ENCODE measurements at places on chromosomes 1 and 21.

GRCh38 chr1:205285381-205286101 lies 36.0 kb downstream of the NUAK2 start:
- DNase-seq: peak; percentile 54

DNA sequence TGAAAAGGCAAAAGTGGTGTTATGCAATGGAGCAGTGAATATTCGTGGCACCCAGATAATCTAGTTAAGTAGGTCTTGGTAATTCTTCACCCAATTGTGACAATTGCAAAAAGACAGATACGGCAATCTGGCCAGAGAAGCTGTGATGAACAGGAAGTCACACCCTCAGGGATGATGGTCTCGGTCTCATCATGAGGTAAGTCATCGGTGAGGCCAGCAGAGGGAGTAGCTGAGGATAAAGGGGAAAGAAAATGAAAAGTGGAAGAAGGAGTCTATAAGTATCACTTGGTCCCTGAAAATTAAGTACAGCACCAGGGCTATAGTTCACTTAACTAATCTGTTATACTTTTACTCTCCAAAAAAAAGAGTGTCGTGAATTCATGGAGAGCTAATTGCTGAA lies 258.8 kb upstream of the NCAM2 start:
- DNase-seq: no peak

GRCh38 chr21:36914244-36915013 lies 52.0 kb downstream of the HLCS start:
- no peak for DNase-seq

- DNase-seq: no peak
These were observed 159.7 kb upstream of the DSCAM start for GRCh38 chr21:41006636-41007035.

- no peak for DNase-seq
These were observed 341.3 kb downstream of the DSCAM start for GRCh38 chr21:40505681-40506080.

DNA sequence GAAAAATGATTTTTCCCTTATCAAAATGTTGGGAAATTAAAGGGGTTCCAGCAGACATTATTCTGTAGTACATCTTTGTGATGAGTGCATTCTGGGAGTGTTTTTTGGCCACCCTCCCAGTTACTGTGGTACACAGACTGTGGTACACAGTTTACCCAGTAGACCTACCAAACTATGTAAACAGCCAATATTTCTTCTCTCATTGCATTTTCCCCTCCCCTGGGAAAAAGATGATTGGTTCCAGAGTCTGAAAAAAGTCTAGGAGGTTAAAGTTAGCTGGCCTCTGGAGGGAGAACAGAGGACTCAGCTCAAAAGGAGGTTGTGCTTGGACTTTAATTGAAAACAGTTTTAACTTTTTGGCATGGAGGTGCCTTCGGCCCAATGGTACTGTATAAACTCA lies 42.5 kb downstream of the PGM1 start:
- DNase-seq: no peak

GRCh38 chr1:248821101-248821500 lies 4.6 kb downstream of the SH3BP5L start:
- DNase-seq: no peak

DNA sequence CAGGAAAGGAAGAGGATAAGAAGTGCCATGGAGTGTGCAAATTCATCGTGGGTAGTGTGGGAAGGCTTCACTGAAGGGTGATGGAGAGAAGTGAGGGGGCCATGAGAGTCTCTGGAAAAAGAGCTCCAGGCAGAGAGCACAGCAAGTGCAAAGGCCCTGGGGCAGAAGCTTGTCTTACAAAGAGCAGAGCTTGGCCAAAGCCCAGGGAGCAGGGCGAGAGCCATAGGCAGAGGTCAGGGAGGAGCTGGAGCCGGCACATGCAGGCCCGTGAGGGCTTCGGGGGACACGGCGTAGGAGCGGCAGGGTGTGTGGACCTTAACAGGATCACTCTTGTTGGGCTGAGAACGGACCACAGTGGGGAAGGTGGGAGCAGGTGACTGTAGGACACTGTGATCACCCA lies 83.7 kb upstream of the EDN2 start:
- DNase-seq: no peak

GRCh38 chr1:231383159-231383860 lies 38.8 kb downstream of the EGLN1 start:
- DNase-seq: no peak

DNA sequence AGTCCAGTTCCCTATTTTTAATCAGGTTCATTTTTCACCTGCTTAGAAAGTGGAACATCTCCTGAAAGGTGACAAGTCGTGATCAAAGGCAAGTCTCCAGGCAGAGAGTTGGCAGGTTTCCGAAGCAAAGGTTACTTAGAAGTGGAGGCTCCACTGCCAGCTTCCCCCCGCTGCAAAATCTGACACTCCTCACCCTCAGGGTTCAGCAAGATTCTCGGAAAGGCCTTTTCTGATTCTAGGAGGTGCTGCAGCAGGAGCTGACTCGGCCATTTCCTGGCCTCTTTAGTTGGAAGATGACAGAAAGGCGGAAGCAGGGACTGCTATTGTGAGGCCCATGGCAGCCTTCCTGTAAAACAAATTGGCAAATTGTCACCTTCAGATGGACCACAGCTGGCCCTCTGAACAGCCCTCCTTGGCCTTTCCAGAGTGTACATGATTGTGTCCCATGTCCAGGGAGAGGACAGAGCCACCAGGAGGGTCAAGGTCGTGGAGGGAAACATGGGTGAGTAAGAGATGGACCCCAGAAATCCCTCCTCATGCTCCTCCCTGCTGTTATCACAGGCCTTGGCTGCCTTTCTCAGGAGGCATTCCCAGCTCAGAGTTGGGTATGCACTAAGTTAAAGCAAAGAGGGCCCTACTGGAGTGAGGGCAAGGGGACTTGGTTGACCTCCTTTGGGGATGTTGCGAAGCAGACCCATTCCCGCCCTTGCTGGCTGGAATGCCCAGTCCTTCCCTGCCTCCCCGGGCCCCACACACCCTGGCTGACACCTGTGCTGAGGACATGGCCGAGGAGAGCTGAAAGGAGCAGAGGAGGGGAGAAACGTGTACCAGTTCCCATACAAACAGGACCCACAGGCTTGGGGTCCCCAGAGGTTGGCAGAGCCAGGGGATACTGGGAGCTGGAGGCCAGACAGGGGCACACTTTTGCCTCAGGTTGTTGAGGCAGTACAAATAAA lies 115.5 kb upstream of the IRF2BP2 start:
- DNase-seq: no peak

DNA sequence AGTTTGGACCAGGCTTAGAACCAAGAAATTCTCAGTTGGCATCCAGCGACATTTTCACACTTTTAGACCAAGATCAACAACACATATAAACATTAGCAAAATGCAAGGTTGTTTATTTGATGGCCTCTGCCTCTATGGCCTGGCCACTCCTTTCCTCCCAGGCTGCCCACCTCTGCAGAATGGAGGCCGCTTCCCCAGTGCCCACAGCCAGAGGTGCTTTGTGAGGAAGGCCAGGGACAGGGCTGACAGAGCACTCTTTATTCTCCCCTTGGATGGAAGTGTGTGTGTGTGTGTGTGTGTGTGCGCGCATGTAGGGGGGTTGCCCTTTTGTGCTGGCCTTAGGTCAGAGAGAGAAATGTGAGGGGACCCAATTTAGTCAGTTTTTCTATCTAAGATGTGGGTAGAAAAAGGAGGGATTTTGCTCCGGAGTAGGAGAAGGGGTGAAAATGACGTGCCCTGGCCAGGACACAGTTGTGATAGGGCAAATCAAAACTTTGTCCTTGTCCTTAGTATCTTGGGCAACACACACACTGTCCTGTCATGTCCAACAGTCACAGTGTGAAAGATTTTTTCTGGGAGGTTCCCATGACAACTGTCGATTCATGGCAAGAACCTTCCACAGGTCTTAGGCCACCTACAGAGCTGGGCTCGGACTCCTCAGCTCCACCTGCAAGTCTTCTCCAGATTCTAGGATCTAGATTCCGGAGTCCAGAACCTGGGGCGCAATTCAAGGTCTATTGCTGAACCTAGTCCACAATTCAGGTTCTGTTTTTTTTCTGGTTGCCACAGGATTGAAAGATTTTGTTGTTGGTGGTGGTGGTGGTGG lies 104.9 kb upstream of the SLC2A1 start:
- no peak for DNase-seq

DNA sequence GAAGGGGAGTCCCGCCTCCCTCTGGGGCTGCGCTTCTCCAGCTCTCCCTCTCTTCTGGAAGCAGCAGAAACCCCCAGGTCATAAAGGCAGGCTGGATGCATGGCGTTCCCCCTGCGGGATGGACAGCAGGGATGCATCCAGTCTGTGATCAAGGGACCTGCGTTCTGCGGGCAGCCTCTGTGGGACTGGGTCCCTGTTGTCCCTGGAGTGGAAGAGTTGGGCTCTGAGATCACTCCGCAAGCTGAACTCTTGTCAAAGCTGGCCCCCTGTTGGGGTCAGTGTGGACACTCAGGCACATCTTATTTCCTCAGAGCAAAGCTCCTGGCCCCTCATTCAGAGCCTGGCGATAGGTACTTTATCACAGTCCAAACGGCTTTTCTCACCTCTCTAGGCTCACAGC lies 341.2 kb downstream of the PTPRU start:
- DNase-seq: no peak

- no peak for DNase-seq
These were observed 23.7 kb upstream of the PEX19 start for GRCh38 chr1:160308451-160309184.

GRCh38 chr1:55232448-55233144 lies 17.4 kb upstream of the USP24 start:
- no peak for DNase-seq

DNA sequence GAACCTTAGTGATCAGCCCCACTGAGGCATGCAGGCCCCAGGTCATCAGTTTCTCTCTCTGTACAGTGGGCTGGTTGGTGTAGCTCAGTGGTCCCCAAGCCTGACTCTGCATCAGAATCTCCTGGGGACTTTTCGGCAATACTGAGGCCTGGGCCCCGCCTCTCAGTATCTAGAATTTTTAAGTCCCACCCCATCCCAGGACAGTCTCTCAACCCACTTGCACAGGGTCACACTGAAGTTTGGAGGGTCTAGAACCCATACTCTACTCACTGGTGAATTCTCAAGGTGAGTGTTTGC lies 216.4 kb downstream of the MATN1 start:
- DNase-seq: no peak

GRCh38 chr1:216422821-216423520 lies at the start of gene USH2A:
Gene USH2A (minus strand): TSS chr1:216423448. CDS start chr1:216422336, 1,112 bp downstream.
- DNase-seq: no peak

- DNase-seq: no peak
These were observed 1.2 kb downstream of the CAMSAP2 start for GRCh38 chr1:200739702-200740570.

- no peak for DNase-seq
These were observed 73.9 kb upstream of the USP24 start for GRCh38 chr1:55289042-55289441.

DNA sequence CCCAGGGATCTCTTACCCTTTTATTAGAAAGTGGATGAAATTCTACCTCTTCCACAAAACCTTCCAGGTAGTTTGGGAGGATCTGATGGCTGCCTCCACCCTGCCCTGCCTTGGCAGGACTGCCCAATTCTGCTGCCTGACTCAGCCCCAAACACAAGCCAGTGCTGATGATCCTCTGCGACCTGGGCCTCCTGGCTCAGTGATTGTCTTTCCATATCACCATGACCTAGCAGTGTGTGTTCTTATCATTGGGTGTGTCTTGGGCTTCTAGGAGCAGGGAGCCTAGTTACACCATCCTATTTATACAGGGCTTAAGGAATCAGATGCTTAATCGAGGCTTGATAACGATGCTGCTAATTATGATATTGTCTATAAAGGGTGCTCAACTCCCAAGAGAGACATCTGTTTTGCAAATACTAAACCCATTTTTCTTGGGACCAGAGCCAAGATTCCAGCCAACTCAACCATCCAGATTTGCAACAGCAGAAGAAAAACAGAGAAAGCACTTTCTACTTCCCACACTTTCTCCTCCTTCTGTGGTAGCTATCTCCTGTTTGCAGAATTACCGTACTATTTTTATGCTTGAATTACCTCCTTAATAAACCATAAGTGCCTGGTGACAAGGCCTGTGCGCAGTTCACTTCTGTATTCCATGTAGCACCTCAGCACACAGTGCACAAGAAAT lies 36.5 kb upstream of the KIF21B start:
- no peak for DNase-seq

GRCh38 chr1:16374266-16374665 lies 7.2 kb downstream of the SZRD1 start:
- no peak for DNase-seq

DNA sequence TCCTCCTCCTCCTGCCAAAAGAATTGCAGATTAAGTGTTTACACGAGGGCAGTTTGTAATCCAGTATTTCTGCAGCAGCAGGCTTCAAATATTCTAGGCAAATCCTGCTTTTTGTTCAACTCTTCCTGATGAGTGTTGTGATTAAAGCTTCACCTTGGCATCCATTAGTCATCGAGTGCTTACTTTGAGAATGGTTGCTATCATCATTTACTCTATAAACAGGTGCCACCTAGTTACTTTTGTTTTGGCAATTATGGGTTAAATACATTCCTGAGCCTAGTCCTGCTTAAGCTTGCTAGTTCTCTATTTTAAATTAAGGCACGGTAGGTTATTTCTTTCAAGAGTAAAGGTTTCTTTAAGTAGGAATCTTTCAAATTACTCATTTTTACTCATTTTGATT lies 20.3 kb downstream of the PDC start:
- no peak for DNase-seq

- no peak for DNase-seq
These were observed 71.8 kb upstream of the MACF1 start for GRCh38 chr1:39132505-39133339.

DNA sequence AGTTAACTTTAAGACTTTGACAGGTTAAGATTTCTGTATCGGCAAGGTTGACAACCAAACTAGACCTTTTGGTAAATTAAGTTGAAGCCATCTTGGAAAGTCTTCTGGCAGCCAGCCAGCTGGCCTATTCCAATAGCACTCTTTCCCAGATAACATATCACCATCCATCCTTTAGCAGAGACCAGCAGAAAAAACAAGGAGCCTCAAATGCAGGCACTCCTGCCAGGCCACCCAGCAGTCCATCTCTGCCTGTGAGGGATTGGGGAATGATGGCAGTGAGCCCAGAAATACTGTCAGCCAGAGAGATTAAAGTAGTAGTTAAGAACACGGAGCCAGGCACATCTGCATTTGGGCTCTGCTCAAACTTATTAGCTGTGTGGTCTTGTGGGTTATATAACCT lies 19.4 kb downstream of the ZBTB40 start:
- no peak for DNase-seq

DNA sequence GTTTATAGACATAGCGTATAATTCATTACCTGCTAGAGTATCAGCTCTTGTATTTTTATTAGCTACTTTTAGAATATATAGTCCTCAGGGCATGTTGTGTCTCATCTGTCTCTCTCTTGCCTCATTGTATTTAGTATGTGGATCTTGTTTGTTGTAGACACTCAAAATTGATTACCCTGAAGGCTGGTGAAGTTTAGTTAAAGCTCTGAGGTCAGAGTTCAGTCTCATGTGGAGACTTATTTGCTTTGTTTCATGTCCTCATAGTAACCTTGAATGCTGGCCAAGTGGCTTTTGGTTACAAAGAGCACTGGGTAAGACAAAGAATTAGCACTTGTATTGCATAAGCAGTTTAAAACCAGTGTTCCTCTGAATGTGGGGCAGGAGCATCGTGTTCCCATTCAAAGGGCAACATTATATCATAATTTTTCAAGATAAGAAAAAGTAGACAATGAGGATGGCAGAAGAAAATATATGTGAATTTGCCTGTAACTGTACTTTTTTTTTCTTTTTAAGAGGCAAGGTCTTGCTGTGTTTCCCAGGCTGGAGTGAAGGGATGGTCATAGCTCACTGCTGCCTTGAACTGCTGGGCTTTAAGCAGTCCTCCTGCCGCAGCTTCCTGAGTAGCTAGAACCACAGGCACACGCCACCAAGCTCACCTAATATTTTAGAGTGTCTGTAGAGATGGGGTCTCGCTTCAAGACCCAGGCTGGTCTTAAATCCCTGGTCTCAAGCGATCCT lies 17.4 kb downstream of the CNST start:
- no peak for DNase-seq

GRCh38 chr1:174938281-174939007 lies 61.3 kb upstream of the CACYBP start:
- no peak for DNase-seq

Data from GM12892 (cell line).